ENCODE measurements at places on chromosomes 6 and 20. TPM values are rescaled to one million over a fixed set of nuclear protein-coding genes. Genes with fewer than 3 reads are reported as not detected.

Gene GPLD1
- total RNA-seq, result 0.45 TPM

Gene IYD
- total RNA-seq, result not detected

Gene DNMT3B
- 0.81 TPM for total RNA-seq

Gene LPA
- not detected for total RNA-seq

DNA sequence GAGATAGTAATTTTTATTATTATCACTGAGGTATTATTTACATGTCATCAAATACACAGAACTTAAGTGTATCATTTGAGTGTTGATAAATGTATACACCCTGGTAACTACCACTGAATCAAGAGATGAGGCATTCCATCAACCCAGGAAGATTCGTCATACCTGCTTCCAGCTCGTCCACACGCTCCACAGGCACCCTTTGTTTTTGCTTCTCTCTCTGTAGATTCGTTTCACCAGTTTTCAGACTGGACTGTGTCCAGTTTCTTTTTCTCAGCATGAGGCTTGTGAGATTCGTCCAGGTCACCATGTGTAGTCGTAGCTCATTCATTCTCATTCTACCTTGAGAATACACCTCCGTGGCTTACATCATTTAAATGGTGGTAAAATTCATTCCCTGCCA lies 64.5 kb downstream of the BFSP1 start:
- DNase-seq, result no peak

DNA sequence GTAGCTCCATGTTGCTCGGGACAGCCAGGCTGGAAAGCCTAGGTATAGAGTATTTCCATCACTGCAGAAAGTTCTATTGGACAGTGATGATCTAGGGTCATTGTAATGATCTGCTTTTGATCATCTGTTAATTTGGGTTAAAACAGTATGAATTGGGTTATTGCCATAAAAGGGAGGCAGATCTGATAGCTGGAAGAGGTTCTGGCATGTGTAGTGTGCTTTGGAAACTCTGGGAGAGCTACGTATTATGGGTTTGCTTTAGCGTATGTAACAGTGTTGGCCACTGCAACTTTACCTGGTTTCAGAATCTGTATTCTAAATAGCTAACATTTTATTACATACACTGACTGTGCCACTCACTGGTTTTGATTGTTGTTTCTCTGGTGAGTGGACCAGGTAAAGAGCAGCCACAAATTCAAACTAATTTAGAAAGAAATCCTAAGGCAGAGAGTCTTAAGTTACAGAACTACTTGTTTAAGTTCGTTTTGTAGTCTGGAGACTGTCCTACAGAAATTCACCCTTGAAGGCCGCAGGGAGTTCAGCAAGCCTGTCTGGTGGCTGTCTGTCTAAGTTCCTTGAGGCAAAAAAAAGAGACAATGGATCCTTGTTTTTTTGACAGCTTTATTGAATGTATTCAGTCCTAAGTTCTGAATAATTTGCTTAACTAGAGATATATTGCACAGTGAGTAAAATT lies 300.3 kb downstream of the PRL start:
- DNase-seq, result no peak

GRCh38 chr6:130524552-130524951 lies 158.7 kb downstream of the TMEM200A start:
- DNase-seq, result no peak

DNA sequence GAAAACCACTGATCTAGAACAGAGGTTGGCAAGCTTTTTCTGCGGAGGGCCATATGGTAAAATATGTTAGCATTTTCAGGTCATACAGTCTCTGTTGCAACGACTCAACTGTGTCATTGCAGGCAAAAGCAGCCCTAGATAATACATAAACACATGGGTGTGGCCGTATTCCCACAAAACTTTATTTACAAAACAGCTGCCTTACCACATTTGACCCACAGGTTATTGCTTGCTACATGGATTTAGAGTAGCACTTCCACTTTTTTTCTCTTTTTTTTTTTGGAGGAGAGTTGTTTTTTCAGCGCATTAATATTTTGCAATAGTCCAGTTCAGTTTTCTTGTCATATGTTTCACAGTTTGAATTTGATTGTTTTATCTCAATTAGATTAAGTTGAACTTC lies 2.5 kb upstream of the IGF2R start:
- no peak for DNase-seq

GRCh38 chr6:46956409-46956808 lies 34.7 kb upstream of the ADGRF5 start:
- DNase-seq, result no peak

GRCh38 chr6:111734068-111735061 lies 128.7 kb upstream of the TRAF3IP2 start:
- DNase-seq, result no peak

DNA sequence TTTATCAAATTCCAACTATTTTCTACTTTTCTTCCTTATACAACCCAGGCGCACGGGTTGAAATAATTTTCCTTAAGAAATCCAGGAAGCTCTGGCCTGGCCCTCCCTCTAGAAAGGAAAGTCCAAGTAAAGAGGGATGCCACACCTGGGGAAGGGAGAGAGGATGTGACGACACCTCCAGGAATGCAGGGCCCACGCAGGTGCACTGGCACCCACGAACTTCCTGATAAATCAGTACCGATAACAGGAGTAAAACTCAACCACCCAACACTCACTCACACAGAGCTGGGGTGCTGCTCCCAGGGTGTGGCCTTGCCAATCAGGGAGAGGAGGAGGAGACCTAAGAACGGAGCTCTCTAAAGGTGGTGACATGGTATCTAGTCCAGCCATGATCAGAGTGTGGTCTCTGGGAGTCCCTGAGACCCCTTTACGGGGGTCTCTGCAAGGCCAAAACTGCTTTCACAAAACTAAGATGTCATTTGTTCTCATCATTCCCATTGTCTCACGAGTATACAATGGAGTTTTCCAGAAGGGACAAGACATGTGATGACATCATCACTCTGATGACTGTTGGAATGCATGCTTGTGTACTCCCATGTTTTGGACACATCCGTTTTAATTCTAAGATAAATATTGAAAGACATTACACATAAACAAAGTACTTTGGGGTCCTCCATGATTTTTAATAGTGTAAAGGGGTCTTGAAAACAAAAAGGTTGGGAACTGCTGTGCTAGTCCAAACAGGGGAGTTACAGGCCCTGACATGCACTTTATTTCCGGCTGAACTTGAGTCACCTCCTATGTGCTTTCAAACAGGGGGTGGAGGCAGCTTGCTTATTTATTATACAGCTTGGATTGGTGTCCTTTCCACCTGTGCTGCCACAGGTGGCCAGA lies 2.2 kb upstream of the PARD6B start:
- DNase-seq, result no peak

Measured in natural killer cell treated with Interleukin-12 subunit alpha and Interleukin-12 subunit beta and Interleukin-15 and Interleukin-18, amount 100 ng/mL, for 72 hours (primary cell).